ENCODE measurements at places on chromosomes 16 and 17. TPM values are rescaled to one million over a fixed set of nuclear protein-coding genes. Genes with fewer than 3 reads are reported as not detected.

The WFDC1 gene
- not detected for total RNA-seq

The MRPL27 gene
- total RNA-seq, result 59.8 TPM

GRCh38 chr17:67655478-67656148 is 62.1 kb upstream of the NOL11 start:
- no peak for DNase-seq

The NPIPB6 gene
- not detected for total RNA-seq

The NEUROD2 gene
- not detected for total RNA-seq

GRCh38 chr16:87602821-87603683 is 744 bp downstream of the JPH3 start:
- DNase-seq, result no peak

DNA sequence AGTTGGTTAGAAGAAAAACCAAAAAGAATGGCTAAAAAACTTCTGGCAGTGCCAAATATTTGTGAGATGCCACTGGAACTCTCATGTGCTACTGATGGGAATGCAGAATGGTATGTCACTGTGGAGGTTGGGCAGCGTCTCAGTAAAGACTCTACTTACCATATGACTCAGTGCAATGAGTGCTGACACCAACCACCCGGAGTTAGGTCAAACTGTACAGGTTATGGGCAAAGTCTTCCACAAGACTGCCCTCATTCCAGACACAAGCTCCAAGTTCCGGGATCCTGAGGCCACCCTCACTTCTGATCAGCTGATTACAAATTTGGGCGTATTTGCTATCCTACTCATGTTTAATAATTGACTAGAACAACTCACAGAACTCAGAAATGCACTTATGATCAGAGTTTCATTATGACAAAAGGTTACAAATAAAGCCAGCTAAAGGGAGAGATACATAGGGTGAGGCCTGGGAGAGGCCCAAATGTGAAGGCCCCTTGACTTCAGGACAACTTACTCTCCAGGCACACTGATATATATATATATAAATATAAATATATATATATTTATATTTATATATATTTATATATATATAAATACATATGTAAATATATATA is 114.9 kb downstream of the TRIM37 start:
- DNase-seq, result no peak

The ERN1 gene
- total RNA-seq, result 14.3 TPM

The SP6 gene
- 2.3 TPM for total RNA-seq

DNA sequence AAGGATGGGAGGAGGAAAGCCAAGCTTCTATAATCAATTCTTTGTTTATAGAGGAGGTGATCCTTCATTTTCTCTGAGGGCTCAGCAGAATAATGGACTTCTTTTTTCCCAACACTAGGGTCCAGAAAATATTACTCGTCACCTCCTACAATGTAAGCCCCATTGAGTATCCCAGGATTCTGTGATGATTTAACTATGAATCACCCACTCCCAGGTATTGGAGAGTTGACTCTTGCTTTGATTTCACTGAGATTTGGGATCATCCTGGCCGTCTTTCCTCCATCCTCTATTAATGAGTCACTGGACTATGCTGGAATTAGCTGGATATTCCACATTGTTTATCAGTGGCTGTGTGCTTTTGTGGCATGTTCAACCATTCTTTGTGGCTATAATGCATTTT is 452.0 kb downstream of the NPIPA7 start:
- DNase-seq, result no peak

The KRTAP4-6 gene
- not detected for total RNA-seq

DNA sequence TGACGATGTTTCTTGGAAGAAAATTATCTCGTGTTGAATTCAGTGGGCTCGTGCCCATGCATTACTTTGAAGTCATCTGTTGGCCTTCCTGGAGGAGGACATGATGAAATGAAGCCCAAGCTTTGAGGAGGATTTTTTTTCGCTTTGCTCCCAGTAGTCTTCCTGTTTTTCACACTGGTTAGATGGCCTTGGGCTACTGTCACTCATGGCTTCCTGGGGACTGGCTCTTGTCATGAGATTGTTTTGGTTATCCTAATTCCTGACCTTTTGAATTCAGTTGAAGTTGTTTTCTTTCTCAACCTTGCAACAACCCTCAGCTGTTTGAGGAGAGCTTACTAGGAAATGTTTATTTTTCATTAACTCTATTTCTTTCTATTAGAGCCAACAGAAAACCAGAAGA is 430.7 kb downstream of the HS3ST3B1 start:
- DNase-seq, result no peak

GRCh38 chr17:73510981-73511718 is 133.1 kb downstream of the SDK2 start:
- no peak for DNase-seq

All from dermis microvascular lymphatic vessel endothelial cell (primary cell).